H54 (cell line): ENCODE measurements at places on chromosomes 5 and 9.
A peak's percentile ranks its signal among the peaks of the same experiment; 100 is the strongest.

- DNase-seq: no peak
Measured at GRCh38 chr9:130735566-130735965, 42.0 kb downstream of the EXOSC2 start.

- no peak for DNase-seq
Measured at GRCh38 chr5:150879358-150879757, 25.4 kb downstream of the ZNF300 start.

- DNase-seq: no peak
Measured at GRCh38 chr9:122334916-122335315, 35.9 kb upstream of the PTGS1 start.

DNA sequence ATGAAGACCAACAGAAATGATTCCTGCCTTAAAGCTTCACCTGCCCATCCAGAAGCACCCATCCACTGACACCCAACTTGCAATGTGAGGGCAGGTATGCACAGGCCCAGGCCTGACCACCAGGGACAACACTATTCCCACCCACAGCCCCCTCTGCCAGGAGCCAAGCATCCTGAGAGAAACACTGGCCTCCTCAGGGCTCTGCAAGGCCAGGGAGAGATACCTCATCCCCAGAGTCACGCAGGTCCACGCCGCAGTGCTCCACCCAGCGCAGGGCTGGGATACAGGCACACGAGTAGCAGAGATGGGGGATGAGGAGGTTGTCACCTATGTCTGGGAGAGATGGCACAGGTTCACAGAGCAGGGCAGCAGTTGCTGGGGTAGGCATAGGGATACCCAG lies 99.4 kb downstream of the PSD2 start:
- DNase-seq: no peak

DNA sequence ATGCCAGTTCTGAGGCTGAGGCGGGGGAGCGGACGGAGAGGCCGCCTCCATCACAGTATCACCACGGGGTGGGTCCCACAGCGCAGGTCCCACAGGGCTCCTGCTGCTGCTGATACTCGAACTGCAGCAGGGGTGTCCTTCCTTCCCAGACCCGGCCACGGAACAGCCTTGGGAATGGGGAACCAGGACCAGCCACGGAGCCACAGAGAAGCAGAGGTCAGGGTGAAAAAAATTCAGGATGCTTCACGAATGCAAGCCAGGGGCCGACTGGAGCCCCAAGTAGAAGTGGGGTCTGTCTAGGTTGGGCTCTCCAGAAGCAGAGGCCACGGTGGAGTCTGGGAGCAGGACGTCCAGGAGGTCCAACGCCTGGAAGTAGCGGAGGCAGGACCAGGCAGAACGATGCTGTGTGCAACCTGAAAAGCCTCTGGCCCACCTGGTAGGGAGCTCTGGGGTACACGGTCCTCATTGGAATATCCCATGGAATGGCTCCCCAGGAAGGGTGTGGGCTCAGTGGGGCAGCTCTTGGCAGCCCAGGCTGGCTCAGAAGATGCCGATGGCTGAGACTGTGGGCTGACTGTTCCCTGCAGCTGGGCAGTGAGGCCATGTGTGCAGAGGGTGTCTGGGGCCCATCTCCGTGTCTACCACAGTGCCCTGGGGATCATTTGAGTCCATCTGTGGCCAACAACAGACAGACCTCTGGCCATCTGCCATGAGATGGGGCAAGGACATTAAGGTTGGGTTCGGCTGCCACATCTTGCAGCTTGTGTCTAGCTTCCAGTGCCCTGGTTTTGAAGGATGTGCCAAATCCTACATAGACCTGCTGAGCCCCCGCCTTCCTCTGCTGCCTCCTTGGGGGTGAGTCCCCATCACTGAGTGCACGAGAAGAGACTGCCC lies 66.9 kb upstream of the FCN1 start:
- no peak for DNase-seq

DNA sequence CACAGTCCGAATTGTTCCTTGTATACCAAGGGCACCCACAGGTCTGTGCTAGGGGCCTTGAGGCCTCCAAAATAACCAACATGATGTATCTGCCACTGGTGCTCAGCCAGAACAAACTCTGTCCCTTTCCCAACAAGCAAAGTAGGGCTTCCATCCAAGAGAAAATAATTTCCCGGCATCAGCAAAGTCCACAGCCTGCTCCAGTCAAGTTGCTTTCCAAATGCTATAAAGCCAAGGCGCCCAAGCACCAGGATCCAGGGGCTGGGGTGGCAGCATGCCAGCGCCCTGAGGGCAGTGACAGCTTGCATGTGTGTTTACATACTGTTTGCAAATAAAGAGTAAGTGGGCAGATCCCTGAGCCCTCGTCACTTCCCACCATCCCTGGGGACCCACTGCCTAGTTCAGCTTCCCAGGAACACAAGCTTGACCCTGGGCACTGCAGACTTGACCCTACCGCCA lies 155.9 kb downstream of the ERCC6L2 start:
- no peak for DNase-seq

GRCh38 chr5:14901462-14902051 lies 30.0 kb upstream of the ANKH start:
- no peak for DNase-seq

DNA sequence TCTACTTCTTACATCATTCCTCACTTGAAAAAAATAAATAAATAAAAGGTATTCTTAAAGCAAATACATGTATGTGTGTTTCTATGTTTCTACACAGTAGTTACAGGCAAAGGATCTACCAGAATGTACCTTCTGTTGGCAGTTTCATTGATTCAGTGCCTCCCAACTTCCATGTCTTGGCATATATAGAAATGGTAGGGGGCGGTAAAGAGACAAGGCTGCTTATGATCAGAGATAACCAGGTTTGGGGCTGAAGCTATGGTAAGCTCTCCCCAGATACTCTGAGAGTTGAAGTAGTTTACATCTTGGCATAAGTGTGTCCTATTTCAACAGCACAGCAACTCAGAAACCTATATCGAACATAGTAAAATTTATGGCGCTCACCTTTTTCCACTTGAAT lies 1075.4 kb upstream of the C9orf72 start:
- no peak for DNase-seq

GRCh38 chr9:21015995-21016394 lies 15.4 kb downstream of the HACD4 start:
- no peak for DNase-seq

DNA sequence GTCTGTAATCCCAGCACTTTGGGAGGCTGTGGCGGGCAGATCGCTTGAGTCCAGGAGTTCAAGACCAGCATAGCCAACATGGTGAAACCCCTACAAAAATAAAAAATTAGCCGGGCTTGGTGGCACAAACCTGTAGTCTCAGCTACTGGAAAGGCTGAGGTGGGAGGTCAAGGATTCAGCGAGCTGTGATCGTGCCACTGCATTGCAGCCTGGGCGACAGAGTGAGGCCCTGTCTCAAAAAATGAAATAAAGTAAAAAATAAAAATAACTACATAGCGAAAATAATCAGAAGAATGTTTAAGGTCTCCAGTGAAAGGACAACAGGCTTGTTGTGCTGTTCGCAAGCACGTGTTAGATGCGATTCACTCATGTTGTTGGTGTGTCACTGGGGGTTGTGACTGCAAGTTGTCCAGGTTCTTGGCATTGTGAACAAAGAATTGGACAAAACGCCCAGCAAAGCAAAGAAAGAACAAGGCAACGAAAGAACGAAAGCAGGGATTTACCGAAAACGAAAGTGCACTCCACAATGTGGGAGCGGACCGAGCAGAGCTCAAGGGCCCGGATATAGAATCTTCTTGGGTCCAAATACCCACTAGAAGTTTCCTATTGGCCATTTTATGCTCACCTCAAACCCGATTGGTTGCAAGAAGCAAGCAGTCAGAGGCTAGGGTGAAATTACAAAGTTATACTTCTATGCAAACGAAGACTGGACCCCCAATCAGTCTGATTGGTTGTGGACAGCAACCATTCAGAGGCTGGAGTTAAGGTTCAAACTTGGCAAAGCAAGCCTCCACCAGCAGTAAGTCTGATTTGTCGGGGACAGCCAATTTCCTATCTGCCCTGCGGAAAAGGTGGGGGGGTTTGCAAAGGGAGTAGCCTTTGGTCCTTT lies 844 bp upstream of the MCCC2 start:
- DNase-seq: peak; percentile 16

GRCh38 chr5:36459176-36460135 lies 146.9 kb upstream of the SLC1A3 start:
- DNase-seq: no peak

DNA sequence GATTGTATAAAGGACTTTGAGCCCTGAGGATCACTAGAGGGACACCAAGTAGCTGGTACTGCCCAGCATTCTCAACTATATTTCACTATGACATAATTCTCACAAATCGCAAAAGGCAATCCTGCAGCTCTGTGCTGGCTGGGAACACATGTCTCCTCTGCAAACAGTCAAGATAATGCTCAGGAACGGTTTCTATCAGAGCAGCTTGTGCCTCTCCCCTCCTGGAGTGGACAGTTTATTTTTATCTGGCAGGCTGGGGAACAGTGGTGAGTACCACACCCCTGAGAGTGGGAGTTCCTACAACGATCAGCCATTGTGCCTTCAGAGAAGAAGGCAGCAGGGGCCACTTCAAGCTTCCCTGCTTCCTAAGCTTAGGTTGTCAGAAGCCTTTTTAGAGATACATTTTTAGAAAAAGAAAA lies 65.8 kb downstream of the ERAP1 start:
- DNase-seq: no peak

DNA sequence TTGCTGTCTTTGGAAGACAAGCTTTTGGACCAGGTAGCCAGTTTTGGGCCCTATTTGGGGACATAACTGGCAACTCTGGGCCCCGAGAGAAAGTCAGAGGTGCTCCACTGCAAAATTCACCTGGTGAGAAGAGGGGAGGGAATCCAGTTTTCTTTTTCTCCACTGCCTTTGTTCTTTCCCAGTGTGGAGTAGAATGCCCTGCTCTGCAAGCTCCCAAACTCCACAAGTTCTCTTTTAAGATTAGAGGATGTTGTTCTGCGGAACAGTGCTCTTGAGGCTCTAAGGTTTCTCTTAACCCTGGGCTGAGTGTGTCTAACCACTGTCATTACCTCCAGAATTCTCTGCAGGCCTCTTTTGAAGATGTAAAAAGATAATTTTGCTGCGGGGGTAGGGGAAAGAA lies 25.3 kb downstream of the MACIR start:
- DNase-seq: no peak

- peak; percentile 23 for DNase-seq
Measured at GRCh38 chr5:81971111-81971711, 612 bp upstream of the ATG10 start.

- no peak for DNase-seq
Measured at GRCh38 chr5:64108674-64109073, 57.0 kb upstream of the RNF180 start.

DNA sequence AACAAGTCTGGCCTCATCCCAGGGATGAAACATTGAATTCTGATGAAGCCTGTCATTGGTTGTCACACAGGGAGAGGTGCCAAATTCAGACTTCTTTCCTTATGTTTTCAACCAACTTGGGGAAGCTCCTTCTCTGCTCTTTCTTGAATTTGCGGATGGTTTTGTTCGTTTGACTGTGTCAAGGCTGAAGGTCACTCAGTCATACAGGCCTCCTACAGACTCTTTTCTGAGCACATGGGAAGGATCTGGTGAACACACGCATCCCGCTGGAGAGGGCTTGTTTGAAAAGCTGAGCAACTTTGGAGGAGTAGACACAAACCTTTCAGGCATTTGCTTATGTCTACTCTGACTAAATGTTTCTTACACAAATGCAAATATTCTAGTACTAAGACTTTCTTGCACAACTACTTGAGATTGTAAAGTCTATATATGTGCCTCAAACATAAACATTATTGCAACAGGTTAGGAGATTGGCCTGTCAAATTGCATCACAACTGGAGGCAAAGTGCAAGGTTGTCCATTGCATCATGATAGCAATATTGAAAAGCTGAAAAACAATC lies 151.5 kb upstream of the NR3C1 start:
- DNase-seq: no peak

DNA sequence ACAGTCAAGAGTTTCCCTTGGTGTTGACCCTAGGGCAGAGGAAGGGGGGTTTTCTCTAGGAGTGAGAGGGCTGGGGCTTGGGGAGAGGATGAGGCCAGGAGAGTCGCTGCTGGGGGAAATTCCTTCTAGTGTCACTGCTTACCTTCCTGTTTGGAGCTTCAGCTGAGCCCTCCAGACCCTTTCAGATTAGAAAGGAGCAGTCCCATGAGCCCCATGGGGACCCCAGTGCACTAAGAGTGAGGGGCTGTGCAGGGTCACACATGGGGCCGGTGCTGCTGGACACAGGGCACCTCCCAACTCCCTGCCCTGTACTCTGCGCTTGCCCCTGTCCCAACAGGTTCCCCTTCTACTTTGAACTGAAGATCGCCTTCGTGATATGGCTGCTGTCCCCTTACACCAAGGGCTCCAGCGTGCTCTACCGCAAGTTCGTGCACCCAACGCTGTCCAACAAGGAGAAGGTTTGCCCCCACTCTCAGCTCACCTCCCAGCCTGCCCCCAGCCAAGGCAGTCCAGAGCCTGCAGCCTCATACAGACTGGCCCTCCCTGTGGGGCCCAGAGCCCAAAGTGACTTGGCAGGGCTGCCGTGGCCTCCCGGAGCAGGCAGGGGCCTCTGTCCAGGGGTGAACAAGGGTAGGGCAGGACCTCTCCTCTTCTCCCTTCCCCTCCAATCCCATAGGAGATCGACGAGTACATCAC lies 5.4 kb downstream of the REEP2 start:
- DNase-seq: no peak

- peak; percentile 33 for DNase-seq
Measured at GRCh38 chr5:157387683-157388093, 72.3 kb upstream of the NIPAL4 start.

DNA sequence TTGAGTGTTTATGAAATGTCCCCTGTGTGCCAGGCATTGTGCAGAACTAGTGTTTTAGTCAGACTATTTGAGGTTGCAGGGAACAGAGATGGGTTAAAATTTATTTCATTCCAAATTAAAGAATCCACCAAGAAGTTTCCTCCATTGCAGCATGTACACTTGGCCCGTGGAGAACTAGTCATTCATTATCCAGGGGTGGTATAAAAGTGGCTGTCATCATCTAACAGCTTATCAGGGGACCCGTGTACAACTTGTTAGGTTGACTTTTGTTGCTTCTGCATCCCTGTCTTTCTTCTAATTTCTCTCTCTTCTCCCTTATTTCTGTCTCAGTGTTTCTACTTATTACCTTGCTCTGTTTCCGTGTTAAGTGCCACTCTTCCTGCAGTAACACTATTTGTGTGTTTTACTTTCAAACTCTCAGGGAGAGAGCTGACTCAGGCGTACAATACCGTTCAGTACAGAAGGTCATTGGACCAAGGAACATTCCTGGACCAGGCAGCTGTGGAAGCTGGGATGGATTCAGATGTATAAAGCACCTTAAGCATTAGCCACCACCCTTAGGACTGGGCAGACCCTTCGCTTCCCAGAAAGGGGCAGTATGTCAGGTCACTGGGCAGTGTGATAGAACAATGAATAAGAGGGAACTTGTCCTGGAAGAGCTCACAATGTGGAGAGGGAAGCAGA lies 36.1 kb downstream of the MAP3K1 start:
- no peak for DNase-seq

GRCh38 chr5:107232788-107233187 lies 437.9 kb downstream of the EFNA5 start:
- no peak for DNase-seq

DNA sequence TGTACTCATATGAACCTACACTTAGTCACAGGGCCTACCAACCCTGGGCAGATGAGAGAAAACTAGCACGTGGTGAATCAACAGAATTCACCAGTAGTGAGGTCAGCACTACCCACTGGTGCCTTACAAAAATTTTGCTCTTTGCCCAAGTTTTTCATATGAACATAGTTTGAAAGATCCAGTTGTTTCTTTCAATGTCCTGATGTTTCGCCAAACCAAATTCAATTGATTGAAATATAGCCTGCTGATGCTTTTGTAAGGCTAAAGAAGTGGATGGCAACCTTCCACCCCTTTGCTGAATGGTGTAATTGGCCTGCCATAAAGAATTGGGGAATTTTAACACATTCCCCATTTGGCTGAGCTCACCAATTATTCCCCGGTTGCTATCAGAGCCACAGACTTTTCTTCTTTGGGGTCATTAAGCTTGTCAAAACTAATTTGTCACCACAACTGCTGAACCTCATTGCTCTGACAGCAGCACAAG lies 339.2 kb downstream of the GLIS3 start:
- DNase-seq: peak; percentile 13
